Colonic mucosa (tissue), 4 donors: ENCODE measurements at places on chromosomes 6 and 20. TPM values are rescaled to one million over a fixed set of nuclear protein-coding genes. Genes with fewer than 3 reads are reported as not detected.

DNA sequence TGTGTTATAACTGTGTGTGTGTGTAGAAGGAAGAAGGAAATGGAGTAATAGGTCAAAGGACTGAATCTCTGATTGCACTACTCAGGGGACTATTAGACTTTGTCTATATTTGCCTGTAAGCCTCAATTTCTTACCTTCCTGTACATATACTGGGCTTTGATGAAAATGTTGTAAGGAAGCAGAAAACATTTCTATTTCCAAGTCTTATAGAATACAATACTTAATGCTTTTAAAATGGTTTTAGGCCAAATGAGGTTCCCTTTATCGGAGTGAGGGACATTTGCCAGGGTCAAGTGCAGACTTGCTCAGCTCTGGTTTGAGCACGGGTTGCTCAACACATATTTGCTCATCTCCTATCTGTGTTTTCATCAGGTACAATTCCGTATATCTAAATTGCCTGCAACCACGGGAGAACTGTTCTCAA, 28.3 kb downstream of the MEP1A start:
- no peak for DNase-seq

Gene MYBL2
- total RNA-seq: 15.1 TPM

- DNase-seq: no peak
Measured at GRCh38 chr20:14902432-14903089, 565.1 kb upstream of the FLRT3 start.

Gene PBOV1
- total RNA-seq: not detected
